ENCODE measurements at places on chromosomes 12 and 14.

DNA sequence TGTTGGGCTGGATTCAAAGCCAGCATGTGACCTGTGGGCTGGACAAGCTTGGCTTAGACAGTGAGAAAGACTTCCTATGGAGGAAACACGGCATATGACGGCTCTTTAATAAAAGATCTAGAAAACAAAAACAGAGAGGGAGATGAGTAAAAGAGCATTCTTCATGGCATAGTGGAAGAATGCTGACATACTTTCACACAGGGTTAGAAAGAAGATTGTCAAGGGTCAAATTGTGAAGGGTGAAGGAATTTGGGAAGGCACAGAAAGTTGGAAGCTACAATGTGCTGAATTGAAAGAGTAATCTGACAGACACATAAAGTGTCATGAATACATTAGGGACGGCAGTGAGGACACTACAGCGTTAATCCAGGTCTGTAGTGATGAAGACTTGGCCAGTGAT, 63.4 kb downstream of the GALNT4 start:
- DNase-seq: no peak

GRCh38 chr12:120866108-120866507, 38.0 kb downstream of the SPPL3 start:
- DNase-seq: no peak

DNA sequence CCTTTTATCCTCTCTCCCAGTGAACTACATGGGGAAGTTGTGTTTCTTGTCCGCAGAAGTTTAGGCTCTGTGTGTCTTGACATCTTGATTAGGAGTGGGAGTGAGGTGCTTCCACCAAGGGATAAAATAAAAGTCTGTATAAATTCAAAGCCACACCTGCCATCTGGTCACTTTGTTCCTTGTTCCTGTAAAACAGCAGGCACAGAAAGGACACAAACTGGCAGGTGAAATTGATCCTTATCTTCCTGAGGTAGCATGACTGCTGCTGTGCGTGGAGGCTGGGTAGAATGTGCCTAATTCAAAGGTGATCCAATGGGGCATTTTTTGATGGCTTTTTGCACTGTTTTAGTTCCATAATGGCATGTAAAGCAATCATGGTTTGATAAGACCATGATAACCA, 104.3 kb upstream of the KITLG start:
- DNase-seq: no peak

GRCh38 chr12:56591126-56591525, 39.0 kb downstream of the BAZ2A start:
- DNase-seq: no peak

- DNase-seq: no peak
These were observed 3.9 kb upstream of the PPP1R12A start for GRCh38 chr12:79938843-79939242.

DNA sequence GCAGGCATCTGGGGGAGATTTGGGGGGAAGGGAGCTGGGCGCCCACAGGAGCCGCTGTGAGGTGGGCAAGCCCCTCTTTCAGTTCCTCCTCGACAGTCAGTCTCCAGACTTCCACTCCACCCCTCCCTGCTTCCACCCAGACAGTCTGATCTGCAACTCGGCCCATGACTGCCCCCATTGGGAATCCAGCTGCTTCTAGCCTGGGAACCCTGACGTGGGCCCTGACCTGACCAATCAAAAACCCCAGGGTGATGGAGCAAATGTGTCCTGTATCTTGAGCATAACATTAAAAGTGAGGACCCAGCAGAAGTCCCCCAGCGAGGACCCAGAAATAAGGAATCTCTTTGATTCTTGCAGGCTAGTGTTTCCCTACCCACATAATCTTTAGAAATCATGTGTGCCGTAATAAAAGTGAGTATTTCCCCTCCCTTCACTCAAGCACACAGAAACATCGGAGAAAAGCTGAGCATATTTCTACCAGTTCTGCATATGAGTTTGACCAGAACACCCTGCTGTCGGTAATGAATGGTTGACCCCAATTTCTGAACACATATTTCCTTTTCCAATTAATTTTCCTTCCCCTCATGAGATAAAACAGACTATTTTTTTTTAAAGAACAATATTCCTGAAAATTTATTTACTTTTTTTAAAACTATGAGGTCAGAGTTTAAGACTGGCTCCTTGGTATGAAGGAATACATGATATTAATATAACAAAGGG, 6.4 kb downstream of the SSH1 start:
- no peak for DNase-seq

DNA sequence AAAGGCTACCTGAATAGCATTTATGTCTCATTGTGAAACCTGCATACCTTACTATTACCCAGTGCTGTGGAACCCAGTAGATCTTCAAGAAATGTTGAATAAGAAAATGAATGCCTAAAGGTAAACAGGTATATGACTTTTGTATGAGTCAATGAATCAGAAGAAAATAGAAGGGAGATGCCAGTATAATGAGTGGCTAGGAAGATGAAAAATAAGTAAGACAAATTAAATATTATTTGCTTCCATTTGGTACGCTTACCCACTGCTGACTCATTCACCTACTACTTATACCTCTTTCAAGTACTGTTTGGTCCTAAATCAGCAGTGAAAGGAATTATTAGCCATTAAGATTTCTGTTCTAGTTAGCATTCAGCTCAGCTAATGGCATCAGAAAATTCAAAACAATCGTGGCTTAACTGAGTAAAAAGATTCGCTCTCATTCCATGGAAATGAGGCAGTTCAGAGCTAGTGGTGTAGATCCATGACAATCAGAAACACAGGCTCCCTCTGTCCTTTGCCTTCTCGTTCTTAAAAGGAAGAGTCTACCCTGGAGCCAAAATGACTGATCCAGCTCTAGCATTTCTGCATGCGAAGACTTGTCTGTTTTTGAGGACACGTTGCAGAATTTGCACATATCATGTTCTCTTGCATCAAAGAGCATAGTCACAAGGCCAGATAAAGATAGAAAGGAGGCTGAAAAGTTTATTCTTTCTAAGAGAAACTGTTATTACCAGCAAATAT, 705.8 kb upstream of the USP15 start:
- no peak for DNase-seq

- peak; percentile 12 for DNase-seq
These were observed 31.5 kb upstream of the CCT2 start for GRCh38 chr12:69553628-69554248.

DNA sequence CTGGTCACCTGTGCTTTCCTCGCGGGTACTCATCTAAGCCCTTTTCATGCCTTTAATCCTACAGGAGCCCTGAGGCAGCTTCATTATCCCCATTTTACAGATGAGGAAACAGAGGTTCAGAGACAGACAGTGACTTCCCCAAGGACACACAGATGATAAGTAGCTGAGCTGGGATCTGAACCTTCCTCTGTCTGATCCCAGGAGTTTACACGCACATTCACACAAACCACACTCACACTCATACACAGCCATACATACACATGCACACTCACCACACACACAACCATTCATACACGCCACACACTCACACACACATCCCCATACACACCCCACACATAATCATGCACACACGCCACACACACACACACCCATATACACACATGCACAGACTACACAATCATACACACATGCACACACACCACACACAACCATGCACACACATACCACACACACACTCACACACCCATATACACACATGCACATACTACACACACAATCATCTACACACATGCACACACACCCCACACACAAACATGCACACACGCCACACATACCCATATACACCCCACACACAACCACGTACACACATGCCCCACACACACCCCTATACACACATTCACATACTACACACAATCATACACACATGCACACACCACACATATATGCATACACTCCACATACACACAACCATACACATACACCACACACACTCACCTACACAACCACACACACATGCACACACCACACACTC, 2.7 kb downstream of the TMEM119 start:
- no peak for DNase-seq

- DNase-seq: no peak
These were observed 2.1 kb downstream of the VASH1 start for GRCh38 chr14:76763096-76764041.

DNA sequence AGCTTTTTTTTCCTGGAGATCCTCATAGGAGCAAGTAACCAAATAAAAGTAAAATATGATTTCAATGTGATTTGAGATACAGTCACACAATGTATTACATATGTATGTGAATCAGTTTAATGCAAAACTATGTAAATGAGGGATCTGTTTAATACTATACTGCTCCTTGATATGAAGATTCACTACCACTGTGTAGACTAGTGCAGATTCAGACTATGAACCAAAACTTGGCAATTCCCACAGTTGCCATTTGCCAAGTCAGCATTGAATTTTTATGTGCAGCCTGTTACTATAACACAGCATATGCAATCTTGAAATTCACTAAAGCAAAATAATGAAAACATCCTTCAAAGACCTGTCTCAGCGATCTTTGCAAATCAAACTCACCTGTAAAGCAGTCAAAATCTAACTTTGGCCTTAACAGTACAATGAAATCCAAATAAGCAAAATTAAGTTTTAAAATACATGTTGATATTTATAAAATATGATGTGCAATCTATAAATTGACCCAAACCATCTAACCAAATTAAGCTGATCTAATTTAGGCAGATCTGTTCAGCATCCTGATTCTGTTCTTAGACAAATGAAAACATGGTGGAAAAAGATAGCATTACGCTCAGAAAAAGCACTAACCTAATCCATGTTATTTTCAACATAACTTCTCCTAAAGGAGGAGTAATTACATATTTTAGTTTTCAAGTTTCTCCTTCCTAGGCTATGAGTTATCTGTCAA, 25.5 kb upstream of the LMNTD1 start:
- no peak for DNase-seq

- DNase-seq: no peak
These were observed 47.5 kb upstream of the TCL1A start for GRCh38 chr14:95761436-95761835.

Data from kidney glomerular epithelial cell (primary cell).